ENCODE measurements at places on chromosomes 12 and 14.

- DNase-seq, result no peak
Observed at GRCh38 chr12:112977139-112977538, 1.2 kb upstream of the OAS2 start.

GRCh38 chr12:90546511-90546910 is 408.5 kb downstream of the CCER1 start:
- DNase-seq, result no peak

DNA sequence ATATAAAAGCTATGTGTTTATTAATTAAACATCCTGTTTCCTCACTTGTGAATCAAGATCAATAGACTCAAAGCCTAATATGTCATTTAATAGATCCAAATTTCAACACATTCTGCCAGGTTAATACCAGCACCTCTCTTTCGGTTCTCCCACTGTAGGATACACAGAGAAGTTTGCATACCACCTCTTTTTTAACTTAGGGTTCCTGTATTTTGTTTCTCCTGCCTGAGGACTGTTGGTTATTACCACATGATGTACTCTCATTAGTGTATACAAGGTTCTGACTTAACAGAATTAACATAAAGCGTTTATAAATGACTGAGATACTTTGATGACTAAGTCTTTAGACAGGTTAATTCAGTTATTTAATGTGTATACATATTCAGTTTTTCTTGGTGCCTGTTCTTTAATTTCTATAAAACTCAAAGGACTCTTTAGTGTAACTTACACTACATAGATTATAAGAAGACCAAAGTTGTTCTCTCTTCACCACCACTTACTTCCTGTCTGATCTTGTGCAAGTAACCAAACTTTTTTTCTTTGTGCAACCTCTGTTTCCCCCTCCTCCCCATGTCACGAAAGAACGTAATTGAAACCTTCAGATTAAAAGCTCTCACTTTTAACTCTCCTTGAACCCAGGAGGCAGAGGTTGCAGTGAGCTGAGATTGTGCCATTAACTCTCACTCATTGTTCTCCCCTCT is 89.8 kb upstream of the DNM1L start:
- DNase-seq, result no peak

- DNase-seq, result no peak
Observed at GRCh38 chr12:53985994-53986685, 1.2 kb downstream of the HOXC10 start.

GRCh38 chr12:109735051-109735521 is 21.5 kb downstream of the FAM222A start:
- DNase-seq, result peak; percentile 25

DNA sequence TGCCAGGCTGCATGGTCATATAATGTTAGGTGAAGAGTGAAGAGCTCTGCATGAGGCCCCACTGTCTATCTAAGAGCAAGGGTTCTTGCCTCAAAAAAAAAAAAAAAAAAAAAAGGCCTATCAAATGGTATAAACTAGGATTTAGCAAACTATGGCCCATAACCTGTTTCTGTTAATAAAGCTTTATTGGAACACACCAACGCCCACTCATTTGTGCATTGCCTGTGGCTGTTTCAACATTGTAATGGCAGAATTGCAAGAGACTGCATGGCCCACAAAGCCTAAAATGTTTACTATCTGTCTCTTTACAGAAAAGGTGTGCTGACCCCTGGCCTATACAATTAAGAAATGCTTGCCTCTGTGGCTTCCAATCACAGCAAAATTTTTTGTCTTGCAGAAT is 12.8 kb downstream of the PLEKHG7 start:
- DNase-seq, result no peak

GRCh38 chr12:67790660-67791059 is 142.1 kb downstream of the DYRK2 start:
- DNase-seq, result no peak

- no peak for DNase-seq
Observed at GRCh38 chr12:67391034-67391433, 121.9 kb downstream of the CAND1 start.

DNA sequence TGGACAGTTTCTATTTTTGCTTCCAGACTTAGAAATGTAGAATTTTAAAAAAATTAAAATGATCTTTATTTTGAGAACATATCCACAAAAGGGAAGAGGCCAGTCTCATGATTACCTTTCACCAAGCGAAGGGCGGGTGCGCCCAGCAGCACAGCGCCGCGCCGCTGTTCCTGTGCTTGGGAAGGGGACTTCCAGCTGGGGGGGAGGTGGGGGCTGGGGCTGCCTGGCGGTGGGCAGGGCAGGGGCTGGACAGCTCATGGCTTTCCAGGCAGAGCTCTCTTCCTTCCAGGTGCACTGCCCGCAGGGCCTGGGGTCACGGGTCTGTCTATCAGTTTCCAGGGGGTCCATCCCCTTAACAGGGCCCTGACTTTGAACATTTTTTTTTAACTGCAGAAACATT is 199.9 kb downstream of the TTC7B start:
- DNase-seq, result no peak

DNA sequence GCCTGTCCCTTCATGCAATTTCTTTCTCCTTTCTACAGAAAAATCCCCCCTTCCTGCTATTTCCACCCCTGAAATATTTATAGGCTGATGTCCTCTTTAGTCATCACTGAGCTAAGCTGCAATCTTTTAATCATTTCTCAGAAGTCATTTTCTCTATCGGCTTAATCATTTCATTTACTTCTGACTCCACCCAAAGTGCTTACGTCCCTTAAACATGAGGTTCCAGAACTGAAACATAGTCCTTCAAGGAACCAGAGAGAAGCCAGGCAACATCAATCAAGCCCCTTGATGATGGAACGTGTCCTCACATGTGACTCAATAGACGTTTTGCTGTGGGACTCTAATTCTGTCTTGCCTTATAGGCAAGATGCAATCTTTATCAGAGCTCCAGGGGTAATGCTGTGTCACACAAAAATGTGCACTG is 148.7 kb upstream of the KRR1 start:
- no peak for DNase-seq

DNA sequence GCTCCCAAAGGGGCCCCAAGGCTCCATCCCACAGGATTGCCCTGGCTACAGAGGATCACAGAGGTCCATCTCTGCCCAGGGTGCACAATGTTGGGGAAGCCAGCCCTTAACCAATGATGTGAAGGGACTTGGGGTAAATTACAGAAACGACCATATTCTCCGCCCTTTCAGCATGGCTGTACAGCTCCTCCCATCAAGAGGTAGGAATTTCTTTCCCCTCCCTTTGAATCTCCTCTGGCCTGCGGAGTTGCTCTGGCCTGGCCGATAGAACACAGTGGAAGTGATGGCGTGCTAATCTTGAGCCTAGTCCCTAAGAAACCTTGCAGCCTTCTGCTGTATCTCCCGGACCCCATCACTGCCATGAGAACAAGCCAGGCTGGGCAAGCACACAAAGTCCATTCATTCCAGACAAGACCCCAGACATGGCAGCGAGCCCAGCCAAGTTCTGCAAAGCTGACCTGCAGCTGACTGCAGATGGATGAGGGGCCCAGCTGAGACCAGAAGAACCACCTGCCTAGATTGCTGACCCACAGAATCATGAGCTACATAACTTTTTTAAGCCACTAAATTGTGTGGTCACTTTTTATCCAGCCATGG is 6.9 kb upstream of the IFI27 start:
- DNase-seq, result no peak

GRCh38 chr12:50564237-50564947 is 59.6 kb downstream of the DIP2B start:
- no peak for DNase-seq

GRCh38 chr12:24360907-24361306 is 411.4 kb upstream of the SOX5 start:
- DNase-seq, result no peak

DNA sequence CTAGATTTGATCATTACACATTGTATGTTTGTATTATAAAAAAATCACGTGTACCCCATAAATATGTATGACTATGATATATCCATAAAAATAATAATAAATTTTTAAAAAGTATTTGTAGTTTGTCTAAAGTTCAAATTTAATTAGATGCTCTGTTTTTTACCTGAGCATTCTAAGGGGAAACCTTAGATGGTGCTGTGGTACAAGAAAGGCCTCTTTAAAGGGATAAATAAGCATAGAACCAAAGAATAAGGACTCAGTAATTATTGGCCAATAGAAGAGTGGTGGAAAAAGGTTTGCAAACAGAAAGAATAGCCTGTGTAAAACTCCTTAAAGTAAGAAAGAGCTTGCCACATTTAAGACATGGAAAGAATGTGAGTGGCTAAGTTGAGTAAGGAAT is 580.1 kb upstream of the SEL1L start:
- DNase-seq, result no peak

DNA sequence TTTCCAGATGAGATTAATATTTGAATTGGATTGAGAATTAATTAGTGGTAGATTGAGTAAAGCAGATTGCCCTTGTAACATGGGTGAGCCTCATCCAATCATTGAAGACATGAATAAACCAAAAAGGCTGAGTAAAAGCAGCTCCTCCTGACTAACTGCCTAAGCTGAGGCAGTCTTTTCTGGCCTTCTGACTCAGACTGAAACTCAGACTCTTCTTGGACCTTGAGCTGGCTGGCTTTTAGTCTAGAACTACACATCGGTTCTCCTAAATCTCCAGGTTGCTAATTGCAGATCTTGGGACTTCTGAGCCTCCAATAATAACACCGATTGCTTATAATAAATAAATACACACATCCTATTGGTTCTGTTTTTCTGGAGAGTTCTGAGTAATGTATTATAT is 24.0 kb downstream of the FKBP11 start:
- no peak for DNase-seq

DNA sequence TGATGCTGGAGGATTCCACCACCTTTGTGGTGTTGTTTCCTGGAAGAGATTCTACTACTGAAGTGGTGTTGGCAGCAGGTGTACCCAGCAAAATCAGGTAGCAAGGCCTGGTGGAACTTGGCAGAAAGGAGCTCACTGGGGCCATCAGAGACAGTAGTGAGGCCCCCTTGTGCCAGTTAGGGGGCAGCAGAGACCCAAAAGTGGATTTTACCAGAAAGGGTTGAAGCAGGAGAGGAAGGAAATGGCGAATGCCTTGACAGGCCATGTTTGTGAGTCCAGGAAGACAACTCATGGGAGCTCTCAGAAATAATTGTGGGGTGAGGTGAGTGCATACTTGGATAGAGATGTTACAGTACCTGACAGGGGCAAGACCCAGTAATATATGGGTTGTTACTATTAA is 137.7 kb upstream of the FGD4 start:
- no peak for DNase-seq

DNA sequence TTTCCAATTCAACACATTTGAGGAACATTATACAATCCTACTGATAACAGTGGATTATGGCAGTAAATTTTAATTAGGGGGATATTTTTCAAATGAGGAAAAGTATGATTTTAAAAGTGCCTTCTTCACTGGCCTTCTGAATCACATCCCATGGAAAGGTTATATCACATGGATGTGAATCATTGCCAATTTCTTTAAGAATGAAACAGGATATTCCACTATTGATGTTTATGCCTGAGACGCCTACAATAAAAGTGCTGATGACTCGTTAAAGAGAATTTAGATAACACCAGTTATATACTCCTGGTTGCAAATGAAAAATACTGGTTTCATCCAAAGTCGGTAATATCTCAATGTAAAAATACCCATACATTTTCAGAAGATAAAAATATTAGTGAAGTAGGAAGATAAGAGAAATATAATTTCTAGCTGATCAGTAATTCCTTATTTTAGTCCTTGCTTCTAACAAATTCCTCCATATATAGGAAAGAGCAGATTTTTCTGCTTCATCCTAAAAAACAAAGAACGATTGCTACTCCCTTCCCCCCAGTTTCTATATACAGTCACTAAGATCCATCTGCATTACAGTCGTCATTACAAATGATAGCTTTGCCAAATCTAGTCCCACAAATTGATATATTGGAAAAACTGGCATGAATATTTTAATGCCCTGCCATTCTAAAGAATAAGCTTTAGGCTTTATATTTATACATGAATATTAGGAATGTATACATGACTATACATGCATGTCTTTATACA is 139.5 kb upstream of the SOX5 start:
- no peak for DNase-seq

- no peak for DNase-seq
Observed at GRCh38 chr14:58598804-58599525, 38.8 kb upstream of the DACT1 start.

GRCh38 chr12:111529424-111530368 is 69.4 kb downstream of the ATXN2 start:
- DNase-seq, result peak; percentile 29

DNA sequence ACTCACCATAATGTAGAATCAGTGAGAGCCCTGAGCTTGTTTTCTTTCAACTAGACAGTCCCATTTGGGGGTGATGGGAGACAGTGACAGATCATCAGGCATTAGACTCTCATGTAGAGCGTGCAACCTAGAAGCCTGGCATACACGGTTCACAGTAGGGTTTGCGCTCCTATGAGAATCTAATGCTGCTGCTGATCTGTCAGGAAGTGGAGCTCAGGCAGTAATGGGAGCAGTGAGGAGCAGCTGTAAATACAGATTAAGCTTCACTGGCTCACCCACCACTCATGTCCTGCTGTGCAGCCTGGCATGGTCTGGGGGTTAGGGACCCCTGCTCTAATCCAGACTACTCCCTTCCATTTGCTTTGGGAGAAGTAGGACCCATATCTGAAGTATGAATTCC is 55.6 kb downstream of the FNTB start:
- no peak for DNase-seq

GRCh38 chr12:19895246-19896020 is 456.1 kb downstream of the AEBP2 start:
- no peak for DNase-seq

- no peak for DNase-seq
Observed at GRCh38 chr12:56836317-56836716, 73.2 kb downstream of the HSD17B6 start.

DNA sequence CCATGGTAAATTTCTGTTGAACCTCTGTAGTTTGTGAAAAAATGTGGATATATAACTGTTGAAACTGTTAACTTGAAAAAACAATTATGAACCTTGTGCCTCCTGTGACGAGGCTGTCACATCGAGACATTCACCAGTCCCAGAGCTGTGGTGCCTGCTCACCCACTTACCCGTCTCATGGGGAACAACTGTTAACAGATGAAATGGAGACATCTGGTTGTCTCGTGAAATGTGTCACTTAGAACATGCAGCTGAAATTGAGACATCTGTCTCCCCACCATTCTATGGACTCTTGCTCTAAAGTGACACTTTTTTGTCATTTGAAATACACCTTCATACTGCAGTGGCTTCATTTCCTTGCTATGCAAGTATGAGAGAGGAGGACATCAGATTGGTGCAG is 240.6 kb downstream of the GXYLT1 start:
- no peak for DNase-seq

DNA sequence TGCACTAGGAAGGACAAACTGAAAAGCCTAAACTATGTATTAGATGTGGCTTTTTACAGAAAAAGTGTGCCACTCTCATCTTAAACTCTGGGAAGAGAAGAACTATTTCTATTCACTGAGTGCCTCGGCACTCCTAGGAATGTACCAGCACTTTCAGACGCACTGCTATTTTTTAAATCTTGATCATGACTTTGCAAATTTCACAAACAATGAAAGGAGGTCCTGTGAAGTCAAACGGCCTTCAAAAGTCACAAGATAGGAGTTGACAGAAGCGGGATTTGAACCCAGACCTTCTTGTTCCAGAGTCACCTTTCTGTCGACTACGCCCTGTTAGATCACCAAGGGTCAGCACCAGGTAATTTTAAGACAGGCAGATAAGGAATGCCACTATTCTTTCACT is 365.4 kb downstream of the VRK1 start:
- no peak for DNase-seq

GRCh38 chr12:55991110-55991509 is 6.0 kb upstream of the SUOX start:
- no peak for DNase-seq

All from Peyer's patch (tissue), 4 donors.